ENCODE measurements at places on chromosomes 12 and 14.

DNA sequence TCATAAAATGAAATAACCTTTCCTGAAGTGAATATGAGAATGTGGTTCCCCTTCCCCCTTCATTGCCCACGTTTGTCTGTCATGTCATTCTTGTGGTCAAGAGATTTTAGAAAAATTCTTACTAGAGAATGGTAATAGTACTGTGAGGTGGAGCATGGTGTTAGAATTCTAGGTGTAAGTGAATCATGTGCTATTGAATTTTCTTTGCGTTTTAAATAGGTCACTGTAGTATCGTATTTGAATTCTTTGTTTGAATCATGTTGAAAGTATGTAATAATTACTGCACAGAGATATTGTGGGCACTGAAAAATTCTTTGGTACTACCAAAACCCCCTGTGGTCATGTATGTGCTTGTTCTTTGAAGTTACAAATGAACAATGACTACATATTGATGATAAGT is 49.9 kb downstream of the FUT8 start:
- DNase-seq = peak; percentile 29

- DNase-seq = peak; percentile 4
Measured at GRCh38 chr14:81562818-81563217, 29.2 kb upstream of the SEL1L start.

DNA sequence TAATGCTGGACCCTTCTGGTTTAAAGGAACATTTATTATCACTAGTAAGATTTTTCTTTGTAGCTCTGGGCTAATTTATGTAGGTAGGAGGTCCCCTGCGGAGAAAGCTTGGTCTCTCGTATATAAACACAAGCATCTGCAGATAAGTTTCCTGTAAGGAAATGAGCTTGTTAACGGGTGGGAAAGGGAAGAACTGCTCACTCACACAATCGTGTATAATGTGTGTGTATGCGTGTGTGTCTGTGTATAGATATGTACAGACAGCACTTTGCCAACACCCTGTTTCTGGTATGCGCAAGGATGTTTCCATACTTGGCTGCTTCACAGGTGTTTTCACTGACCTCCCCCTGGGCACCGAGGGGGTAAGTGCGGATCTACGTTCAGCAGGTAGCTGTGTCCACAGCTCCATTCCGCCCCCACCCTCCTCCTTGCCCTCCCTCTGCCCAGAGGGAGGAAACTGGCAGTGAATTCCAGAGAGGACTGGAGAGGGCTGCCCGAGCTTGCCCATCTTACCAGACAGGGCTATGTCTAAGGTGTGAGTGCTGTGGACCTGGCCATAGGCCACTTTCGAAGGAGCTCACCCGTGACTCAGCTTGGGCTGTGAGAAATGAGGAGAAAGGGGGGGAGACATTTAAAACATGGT is 65.2 kb downstream of the NINJ2 start:
- no peak for DNase-seq

GRCh38 chr12:3137814-3138445 is 60.8 kb downstream of the TSPAN9 start:
- DNase-seq = no peak

DNA sequence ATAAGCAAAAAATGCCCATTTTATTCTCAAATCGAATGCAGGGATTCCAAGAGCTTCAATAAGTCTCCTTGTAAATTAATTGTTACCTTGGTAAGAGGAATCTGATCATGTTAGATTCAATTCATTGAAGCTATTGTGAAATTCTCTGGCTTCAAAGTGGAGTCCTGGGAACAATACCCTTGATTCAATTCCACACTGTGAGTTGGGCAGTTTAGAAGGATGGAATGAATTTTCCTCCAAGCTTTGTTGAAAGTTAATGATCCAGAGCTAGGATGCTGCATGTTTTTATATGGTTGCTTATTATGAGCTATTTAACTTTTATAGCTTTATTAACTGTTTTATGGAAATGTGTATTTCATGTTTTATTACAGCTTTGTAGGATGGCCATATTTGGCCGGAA is 89.9 kb upstream of the IGF1 start:
- DNase-seq = no peak

DNA sequence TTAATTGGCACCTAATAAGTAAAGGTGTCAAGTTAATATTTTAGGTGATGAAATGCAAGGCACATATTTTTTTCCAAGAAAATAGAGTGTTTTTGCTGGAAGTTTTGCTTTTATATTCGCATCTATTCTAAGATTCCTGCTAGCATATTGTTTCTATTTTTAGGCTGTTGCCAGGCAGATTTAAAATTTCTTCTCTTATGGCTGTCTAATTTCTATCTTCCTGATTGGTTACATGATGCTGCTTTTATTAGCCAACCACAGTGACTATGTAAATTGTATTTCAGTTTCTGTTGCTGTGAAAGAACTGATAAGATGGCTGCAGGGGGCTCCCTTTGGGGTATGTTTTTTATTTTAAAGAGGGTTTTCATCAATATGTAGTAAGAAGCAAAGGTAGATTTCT is 42.7 kb downstream of the ATF7IP start:
- peak; percentile 42 for DNase-seq

DNA sequence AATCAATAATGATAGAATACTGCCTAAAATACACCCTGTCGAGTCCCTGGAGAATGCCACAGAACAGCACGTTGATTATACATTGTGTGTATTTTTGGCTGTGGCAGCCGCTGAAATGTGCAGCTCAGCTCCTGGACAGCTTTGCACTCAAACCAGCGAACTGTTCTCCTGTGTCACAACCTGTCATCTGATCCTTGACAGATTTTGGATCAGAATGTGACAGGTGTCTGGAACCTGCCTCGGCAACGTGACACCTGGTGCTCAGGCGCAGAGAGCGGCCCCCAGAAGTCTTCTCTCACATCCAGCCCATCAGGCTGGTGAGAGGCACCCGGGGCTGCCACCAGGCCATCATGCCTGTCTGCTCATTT is 19.3 kb downstream of the MVK start:
- no peak for DNase-seq

- DNase-seq = no peak
Measured at GRCh38 chr12:91065396-91065795, 7.6 kb upstream of the KERA start.

- no peak for DNase-seq
Measured at GRCh38 chr12:14802247-14802646, 1.0 kb downstream of the WBP11 start.

DNA sequence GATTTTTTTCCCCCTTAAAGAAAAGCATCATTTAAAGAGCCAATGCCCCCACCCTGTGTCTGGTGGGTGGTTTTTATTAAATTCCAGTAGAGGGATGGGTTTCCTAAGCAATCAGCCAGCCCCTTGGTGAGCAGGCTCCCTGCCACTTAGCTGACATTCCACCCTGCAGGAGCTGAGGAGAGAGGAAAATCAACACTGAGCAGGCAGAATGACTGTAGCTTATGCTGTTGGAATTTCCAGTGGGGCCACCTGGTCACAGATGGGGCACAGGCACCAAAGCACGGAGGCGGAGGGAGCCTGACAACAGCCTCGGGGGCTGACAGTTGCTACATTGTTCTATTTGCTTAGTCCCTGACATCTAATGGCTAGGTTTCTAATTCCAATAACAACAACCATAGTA is 127.7 kb downstream of the TMEM30B start:
- DNase-seq = peak; percentile 57

- DNase-seq = no peak
Measured at GRCh38 chr14:90332271-90332584, 487 bp upstream of the NRDE2 start.

DNA sequence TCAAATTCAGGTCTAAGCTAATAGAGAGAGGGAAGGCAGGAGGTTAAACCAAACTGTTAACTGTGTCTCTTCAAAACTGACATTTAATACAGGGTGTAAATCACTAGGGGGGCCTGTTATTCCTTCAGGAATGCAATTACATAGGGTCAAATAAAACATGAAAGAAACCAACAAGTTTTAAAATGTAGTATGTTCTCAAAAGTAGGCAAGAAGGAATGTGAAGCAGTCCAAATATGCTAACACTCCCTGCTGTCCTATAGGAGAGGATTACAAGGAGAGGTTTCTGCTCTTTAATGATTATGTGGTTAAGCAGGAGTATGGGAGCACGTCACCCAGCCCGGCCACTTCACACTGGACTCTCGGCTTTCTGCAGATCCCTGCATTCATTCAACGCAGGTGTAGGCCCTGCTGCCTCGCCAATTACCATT is 42.5 kb upstream of the BMP4 start:
- peak; percentile 54 for DNase-seq

DNA sequence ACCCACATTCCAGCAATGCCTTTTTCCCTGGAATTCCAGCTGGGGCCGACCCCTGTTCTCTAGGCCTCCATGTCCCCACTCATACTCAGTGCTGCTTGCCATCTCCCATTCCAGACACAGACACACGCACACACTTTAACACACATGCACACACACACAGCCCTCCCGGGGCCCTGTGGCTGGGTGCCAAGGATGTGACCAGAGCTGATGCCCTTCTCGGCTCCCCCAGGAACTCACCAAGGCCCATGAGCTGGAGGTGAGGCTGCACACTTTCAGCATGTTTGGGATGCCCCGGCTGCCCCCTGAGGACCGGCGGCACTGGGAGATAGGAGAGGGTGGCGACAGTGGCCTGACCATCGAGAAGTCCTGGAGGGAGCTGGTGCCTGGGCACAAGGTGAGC is 4.3 kb downstream of the PLEKHG6 start:
- no peak for DNase-seq

- no peak for DNase-seq
Measured at GRCh38 chr14:66140213-66140918, 345.8 kb upstream of the CCDC196 start.

DNA sequence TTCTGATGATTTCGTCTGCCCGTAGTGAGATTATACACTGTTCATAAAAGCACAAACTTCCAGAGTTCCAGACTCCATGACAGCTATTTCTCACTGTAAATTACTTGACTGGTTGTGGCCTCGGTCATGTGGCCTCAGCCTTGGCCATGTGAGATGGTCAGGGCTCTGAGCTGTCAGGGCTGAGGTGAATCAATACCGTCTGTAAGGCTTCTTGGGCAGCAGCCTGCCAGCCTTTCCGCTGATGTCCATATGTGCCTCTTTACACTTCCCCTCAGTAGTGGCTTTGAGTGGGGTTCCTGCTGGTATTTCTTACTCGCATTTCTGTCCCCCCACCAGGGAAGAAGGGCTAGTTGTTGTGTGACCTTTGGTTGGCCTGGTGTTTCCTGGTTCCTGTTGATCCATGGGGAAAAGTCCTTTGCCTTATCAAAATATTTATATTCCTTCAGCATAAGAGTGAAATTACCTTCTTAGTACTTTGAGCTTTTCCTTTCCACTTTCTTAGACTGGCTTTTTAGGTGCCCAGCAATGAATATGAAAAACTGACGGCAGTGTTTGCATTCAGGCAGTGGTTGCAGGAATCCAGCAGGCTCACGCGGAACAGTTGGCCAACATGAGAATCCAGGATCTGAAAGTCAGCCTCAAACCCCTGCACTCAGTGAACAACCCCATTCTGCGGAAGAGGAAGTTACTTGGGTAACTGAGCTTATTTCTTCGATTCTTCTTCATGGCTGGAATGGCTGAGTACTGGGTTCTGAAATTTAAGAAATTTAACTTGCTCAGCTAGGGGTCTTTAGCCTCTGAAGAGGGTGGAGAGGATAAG is 46.1 kb downstream of the MAPKAPK5 start:
- DNase-seq = no peak

GRCh38 chr12:77953528-77954205 is 123.0 kb downstream of the NAV3 start:
- DNase-seq = no peak

DNA sequence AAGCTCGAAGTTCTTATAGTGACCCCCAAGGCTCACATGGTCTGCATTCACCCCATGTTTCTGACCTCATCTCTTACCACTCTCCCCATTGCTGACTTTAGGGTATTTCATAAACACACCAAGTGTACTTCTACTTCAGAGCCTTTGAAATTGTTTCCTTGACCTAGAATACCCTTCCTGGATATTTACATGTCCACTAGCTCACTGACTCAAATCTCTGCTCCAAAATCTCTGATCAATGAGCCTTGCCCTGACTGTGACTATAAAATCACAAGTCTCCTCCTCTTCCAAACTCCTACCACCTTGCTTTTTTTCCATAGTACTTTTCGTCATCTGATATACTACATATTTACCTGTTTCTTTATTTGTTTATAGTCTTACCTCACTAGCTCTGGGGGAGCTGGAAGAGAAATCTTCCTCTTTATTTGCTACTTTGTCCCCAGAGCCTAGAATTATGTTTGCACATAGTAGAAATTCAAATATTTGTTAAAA is 105.1 kb downstream of the RMST start:
- DNase-seq = no peak

DNA sequence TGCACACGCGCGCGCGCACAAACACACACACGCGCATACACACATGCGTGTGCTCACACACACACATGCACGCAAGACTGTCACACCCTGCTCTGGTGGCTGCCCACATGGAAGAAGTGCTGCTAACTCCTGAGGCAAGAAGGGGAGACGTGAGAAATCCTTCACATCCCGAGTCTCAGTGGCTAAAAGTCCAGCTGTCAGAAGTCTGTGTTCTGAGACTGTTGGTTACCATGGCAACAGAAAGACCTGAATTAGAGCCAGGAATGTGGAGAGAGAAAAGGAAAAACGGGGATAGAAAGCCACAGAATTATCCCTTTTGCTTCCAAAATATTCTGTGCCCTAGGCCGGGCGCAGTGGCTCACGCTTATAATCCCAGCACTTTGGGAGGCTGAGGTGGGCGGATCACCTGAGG is 71.2 kb downstream of the PPFIBP1 start:
- DNase-seq = peak; percentile 95

DNA sequence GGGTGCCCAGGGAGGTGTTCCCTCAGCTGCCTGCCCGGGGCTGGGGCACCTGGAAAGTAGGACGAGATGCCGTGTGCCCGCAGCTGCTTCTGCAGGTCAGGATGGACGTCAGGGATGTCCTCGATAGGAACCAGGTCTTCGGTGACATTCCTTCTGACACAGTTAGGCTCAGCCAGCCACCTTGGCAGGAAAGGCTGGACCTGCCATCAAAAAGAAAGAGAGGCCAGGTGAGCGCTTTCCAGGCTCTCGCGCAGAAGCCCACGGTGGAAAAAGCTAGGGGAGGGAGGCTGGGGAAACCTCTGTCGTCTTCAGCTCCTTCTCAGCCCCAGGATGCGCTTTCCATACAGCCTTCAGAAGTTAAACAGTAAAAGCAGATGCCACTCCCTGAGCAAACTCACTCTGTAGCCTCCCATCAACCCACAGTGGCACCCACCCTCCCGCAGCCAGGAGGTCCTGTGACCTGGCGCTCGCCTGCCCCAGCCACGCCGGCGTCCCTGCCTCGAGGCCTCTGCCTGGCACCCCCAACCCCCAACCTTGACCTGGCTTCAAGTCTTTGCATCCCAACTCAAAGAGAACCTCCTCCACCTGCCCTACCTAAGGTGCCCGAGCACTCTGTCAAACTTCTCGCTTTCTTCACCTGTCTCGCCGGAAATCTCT is 1.3 kb downstream of the DDX51 start:
- DNase-seq = no peak

GRCh38 chr14:106843951-106844483 is 1317.6 kb downstream of the TMEM121 start:
- DNase-seq = peak; percentile 44

GRCh38 chr12:52673217-52673616 is 7.0 kb downstream of the KRT1 start:
- DNase-seq = no peak

GRCh38 chr12:42570076-42570475 is 19.5 kb downstream of the PRICKLE1 start:
- DNase-seq = no peak

GRCh38 chr14:21192447-21192822 is 36.6 kb upstream of the OR5AU1 start:
- DNase-seq = no peak
